ENCODE measurements at places on chromosomes 3 and 15.

DNA sequence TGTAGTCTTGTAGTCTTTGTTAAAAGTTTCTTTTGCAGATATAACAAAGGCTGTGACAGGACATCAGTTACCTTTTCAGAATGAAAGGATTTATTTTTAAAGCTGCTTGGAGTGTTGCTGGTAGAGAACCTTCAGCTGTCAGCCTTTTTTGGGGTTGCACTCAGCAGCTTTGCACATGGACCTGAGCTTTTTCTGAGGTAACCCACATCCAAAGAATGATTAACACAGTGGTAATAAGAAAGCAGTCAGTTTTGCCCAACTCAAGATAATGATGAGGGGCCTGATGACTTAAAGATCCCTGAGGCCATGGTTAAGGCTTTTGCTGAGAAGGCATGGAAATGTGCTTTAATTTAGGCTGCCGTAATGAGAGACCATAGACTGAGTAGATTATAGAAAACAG is 1042.7 kb downstream of the PLOD2 start:
- ATAC-seq = no peak

GRCh38 chr15:31427411-31427810 is 100.8 kb downstream of the KLF13 start:
- no peak for ATAC-seq

DNA sequence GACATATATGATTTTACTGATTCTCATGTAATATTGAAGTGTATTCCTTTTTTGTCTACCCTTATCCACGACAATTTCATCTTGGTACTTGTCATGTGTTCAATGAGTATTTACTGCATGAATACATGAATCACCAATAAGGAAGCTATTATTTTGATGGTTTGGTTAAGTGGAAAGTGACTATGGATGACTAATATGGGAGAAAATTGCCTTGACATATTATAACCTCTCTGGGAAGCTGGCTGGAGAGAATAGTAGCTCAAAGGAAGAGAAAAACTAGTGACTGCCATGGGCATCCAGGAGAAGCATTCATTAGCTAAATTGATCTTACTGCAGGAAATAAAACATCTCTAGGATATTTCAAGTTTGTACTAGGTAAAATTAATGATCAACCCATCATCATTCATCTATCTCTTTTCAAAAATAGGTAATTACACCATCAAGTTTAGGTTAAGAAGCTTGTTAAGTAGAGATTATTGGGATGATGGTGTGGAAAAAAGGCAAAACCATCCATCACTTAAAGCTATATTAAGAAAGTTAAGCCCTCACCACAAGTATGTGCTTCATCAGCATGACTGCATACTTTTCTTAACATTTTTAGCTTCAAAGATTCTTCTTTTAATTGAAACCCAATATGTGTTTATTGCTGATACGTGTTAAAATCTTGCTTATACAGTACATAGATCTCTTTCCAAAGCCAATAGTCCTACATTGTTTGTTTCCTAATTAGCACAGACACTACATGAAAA is 455.2 kb upstream of the ARPP21 start:
- no peak for ATAC-seq

DNA sequence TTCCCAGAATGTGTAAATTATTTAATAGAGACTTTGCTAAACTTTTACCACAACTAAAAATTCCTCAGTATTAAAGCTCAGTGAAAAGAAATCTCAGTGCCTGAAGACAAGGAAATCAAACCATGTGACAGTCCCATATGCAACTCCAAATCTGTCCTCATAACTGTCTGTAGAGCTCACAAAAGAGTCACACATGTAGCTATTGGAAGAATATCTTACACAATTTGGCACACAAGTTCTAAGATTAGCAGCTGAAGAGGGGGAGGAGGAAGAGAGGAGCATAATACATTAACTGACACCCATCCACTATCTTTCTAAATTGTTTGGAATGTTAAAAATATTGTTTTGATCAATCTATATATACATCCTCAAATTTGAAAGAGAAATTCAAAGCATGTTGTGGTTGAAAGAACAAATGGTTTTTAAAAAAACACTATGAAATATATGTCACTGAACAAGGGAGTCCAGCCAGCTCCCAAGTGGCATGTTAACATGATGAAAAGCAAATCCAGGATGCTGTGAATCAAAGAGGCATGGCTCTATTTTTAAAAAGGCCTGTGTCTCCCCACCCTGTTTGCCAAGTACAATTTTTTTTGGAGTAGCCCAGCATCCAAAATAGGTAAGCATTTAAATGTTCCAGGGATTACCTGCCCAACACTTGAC is 126.3 kb upstream of the NANOGP8 start:
- no peak for ATAC-seq

GRCh38 chr15:35141743-35142471 is 56.8 kb upstream of the NANOGP8 start:
- no peak for ATAC-seq

GRCh38 chr15:51004103-51004551 is 90.6 kb downstream of the TNFAIP8L3 start:
- ATAC-seq = no peak

GRCh38 chr15:74389241-74390048 is 22.0 kb upstream of the CYP11A1 start:
- no peak for ATAC-seq

GRCh38 chr15:23524816-23525215 is 40.7 kb upstream of the MKRN3 start:
- ATAC-seq = no peak

GRCh38 chr3:105518806-105519418 is 152.2 kb downstream of the ALCAM start:
- ATAC-seq = peak; percentile 60

GRCh38 chr3:150314248-150315004 is 93.7 kb upstream of the TSC22D2 start:
- no peak for ATAC-seq

DNA sequence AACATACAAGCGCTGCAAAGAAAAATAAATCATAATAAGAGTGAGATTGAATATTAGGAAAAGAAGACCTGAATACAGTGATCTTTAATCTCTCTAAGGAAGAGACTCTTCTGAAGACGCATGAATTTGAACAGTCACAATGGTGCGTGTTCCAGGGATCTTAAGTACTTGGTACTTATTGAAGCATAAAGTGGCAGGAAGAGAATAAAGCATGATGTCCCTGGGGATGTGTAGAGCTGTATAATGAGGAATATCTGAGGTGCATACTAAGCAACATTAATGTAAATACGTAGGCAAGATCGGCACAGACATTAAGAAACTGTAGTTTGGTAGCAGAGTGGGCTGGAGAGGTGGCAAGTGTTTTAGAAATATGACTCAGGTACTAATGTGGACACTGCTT is 246.2 kb upstream of the MCTP2 start:
- no peak for ATAC-seq

DNA sequence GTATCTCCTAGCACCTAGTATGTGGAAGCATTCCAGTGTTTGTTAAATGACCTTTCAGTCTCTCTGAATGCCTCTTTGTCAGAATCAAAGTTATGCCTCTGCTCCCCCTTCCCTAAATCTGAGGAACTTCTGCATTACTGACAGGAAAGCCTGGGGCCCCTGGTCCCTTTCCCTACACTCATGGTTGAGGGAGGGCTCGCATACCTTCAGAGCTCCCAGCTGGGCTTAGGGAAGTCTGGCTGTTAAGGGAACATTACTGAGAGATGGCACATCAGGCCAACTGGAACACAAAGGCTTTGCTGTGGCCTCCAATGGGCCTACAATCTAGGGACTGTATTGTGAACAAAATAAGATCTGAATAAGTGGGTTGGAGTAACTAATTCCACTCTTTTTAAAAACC is 10.3 kb downstream of the PKM start:
- ATAC-seq = no peak

DNA sequence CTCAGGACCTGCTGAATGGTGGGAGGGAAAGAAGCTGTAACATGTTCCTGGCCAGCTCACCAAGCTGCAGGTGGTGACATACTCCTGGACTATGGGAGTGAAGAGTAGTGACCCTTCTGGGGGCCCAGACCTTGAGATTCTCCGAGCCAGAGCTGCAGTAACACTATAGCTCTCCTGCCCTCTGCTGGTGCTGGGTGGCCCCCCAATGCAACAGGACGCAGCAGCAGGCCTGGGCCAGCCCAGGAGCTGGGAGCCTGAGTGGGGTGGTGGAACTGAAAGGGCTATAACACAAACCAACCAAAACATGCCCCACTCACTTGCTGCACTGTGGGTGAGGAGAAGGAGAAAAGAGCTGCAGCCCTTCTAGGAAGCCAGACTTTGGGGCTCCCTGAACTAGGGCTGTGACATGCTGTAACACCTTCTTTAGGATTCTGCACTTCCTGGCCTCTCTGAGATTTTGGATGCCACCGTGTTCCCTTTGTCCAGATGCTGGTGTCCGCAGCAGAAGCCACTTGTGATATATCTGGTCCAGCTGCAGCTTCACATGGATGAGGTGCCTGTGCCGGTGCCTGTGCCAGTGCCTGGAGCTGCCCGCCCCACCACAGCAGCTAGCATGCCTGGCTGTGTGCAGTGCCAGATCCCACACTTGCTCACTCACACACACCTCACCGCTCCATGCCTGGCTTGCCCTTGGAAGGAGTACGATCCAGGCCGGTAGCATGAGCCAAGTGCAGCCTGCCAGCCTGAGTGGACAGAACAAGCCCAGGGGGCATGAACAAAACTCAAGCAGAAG is 636.8 kb upstream of the KCNMB2 start:
- ATAC-seq = no peak

GRCh38 chr3:126961791-126962461 is 21.0 kb upstream of the PLXNA1 start:
- ATAC-seq = no peak

DNA sequence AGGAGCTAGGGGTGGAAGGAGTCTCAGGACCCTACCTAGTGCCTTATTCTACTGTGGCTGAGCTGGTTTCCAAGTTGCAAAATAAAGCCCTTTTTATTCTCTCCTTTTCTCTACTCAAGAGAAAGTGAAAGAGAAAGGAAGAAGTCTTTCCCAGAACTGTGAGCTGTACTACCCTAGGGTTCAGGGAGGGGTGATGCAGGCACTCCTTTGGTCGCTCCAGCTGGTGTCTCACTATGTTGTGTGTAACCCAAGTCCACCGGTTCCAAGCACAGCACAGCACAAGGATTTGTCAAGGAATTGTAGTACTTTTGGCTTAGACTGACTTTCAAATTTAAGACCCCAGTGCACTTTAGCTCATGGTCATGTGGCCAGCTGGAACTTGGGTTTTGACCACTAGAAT is 1721.7 kb downstream of the OTOL1 start:
- ATAC-seq = no peak

GRCh38 chr15:90859234-90860131 is 8.9 kb upstream of the FURIN start:
- no peak for ATAC-seq

DNA sequence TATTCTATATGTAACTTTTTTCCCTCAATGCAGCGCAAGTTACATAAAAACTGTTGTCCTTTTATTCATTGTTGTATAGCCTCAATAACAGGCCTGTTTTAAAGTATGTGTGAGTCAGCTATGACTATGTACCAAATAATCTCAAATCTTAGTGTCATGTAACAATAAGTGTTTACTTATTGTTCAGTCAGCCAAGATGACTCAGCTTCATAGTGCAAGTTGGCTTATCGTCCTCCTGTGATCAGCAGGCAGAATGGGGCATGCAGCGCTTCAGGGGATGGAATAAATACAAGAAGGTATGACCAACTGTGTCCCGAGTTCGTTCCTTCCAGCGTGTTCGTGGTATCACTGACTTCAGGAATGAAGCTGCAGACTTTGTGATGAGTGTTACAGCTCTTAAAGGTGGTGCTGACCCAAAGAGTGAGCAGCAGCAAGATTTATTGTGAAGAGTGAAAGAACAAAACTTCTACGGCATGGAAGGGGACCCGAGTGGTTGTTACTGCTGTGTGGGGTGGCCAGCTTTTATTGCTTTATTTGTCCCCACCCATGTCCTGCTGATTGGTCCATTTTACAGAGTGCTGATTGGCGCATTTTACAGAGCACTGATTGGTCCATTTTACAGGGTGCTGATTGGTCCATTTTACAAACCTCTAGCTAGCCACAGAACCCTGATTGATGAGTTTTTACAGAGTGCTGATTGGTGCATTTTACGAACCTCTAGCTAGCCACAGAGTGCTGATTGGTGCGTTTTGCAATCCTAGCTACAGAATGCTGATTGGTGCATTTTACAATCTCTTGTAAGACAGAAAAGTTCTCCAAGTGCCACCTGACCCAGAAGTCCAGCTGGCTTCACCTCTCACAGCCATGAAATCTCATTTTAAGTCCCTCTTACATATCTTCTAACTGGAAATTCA is 1016.0 kb downstream of the MCTP2 start:
- ATAC-seq = no peak

DNA sequence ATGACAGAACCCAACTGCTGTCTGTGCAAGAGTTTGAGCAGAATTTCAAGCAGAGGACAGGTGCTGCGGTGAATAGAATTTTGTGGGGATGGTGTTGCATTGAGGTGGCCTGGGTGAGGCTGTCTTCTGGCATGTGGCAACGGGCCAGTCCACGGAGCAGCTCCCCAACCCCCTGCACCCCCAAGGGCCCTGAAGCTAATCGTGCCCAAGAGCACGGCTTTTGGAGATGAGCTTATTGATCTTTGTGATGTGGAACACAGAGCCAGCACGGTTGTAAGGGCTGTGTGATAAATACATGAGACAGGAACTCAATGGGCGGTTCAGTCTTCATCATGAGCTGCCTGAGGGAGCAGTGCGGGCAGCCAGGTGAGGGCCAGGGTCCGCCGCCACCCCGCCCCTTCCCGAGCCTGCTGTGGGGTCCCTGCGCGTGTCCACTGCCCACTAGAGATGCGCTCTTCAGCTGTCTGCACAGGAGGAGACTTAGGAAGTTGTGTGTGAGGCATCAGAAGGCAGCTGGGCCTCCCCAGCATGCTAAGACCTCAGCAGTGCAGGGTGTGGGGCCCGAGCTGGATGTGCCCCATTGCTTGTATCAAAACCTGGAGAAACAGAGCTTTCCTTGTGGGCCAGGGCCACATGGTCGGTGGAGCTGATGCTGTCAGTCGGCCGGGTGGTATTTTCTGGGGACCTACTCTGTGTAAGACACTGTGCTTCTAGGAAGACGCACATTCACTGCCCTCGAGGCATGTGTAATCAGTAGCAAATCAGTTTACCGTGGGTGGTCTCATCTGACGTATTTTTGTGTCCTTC is 90.5 kb downstream of the CHRNA7 start:
- ATAC-seq = no peak

DNA sequence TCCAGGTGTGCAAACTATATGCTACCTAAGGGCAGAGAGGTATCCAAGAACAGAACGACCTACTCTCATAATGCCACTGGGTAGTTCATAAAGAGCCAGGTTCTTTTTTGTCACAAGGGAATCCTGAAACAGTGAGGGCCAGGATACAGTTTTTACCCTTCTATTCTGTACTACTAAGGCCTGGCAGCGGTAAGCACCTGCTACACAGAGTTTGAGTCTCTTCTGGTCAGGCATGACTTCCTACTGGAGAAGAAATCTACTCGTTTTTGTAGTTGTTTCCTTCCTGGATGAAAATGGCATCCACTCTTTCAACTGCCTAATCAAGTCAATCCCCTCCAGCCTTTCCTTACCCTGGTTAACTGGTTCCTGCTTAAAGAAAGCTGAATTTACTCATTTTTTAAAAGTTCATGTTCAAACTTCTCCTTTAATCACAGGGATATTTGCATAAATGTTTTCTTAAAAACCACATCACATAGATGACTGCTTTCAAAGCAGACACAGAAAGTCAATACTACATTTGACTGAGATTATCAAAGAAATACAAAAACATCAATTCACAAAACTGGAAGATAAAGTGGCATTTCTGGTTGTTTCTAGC is 40.0 kb downstream of the MAP4 start:
- ATAC-seq = peak; percentile 79

Data from stimulated activated memory B cell treated with anti-CD40 and anti-IgM and Interleukin-4, amounts not matched to agents 10 μg/mL and 1 μg/mL and 100 μg/mL, for 72 hours (primary cell).